ENCODE measurements at places on chromosomes 16 and 17.

DNA sequence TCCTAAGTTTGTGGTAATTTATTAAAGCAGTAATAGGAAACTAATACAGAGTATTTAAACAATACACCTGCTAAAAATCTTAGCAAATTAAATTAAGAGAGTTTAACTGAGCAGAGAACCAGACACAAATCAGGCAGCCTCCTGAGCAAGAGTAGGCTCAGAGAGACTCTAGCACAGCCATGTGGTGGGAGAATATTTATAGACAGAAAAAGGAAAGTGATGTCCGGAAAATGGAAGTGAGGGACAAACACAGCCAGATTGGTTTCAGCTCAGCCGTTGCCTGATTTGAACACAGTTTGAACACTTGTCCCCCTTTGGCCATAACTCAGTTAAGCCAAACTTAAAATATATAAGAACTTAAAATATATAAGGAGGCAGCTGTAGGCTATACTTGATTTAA is 192.6 kb upstream of the PSMD7 start:
- no peaks in the 10 kb centered on the region for H3K4me1 ChIP-seq
- H3K27me3 ChIP-seq: no peaks in the 10 kb centered on the region
- no peak overlapping the region for H3K27ac ChIP-seq
- DNase-seq: no peak

DNA sequence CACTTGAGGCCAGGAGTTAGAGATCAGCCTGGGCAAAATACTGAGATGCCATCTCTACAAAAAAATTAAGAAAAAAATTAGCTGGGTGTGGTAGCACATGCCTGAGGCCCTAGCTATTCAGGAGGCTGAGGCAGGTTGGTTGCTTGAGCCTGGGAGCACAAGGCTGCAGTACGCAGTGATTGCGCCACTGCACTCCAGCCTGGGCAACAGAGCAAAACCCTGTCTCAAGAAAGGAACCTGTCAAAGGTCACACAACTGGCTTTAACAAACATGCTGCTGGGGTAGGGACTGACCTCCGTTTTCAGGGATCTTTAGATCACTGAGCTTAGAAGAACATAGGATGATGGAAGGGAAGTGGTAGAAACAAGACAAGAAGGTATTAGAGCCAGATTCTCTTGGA is 95.0 kb downstream of the IRX3 start:
- peaks cover 6% of the 10 kb centered on the region for H3K27me3 ChIP-seq
- no peaks in the 10 kb centered on the region for H3K36me3 ChIP-seq
- DNase-seq: no peak
- no peak overlapping the region for H3K4me3 ChIP-seq
- H3K4me1 ChIP-seq: no peaks in the 10 kb centered on the region
- no peak overlapping the region for H3K27ac ChIP-seq

GRCh38 chr17:8173056-8173870 is 2.9 kb downstream of the TMEM107 start:
- peak overlapping the region; percentile 97 for H3K27ac ChIP-seq
- no peaks in the 10 kb centered on the region for H3K27me3 ChIP-seq
- peaks cover 38% of the 10 kb centered on the region for H3K4me1 ChIP-seq
- peak; percentile 86 for DNase-seq
- no peak overlapping the region for H3K4me3 ChIP-seq
- no peaks in the 10 kb centered on the region for H3K36me3 ChIP-seq

- no peak overlapping the region for H3K4me3 ChIP-seq
- DNase-seq: no peak
- H3K27ac ChIP-seq: no peak overlapping the region
- H3K27me3 ChIP-seq: no peaks in the 10 kb centered on the region
- H3K36me3 ChIP-seq: no peaks in the 10 kb centered on the region
These were observed 8.9 kb downstream of the LRRC75A start for GRCh38 chr17:16483021-16483645.

DNA sequence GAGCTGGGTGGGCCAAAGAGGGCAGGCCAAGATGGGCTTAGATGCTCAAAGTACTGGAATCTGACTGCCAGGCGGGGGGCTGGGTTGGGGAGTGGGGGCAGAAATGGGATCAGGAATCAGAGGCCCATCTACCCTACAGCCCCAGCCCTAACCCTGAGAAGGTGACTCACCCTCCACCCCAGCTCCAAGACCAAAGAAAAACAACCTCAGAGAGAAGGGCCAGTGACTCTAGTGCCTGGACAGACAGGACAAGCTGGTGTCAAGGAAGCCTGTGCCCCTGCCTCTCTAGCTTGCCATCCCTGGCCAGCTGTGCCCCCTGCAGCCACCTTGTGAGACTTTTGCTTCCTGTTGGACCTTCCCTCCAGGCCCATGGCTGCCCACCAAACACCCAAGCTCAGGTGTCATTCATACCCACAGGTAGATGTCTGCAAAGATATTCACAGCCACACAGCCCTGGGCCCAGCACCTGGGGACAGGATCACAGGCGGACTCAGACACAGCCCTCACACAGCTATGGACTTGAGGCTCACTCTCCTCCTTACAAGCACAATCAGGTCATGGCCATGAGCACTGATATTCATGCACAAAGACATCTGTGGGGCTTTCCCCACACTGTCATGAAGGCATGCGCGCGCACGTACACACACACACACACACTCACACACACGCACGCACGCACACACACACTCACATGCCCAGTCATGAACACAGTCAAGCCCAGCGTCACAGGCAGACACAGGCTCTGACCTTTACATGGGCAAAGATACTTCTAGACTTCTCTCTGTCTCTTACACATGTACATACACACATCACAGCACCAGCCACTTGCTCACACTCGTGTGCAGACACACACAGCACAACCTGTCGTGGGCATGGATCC is 2.8 kb downstream of the WNT3 start:
- peaks cover 29% of the 10 kb centered on the region for H3K27me3 ChIP-seq
- no peaks in the 10 kb centered on the region for H3K36me3 ChIP-seq
- DNase-seq: no peak

- no peaks in the 10 kb centered on the region for H3K27me3 ChIP-seq
- no peak overlapping the region for H3K27ac ChIP-seq
- no peak for DNase-seq
- no peak overlapping the region for H3K4me3 ChIP-seq
- H3K4me1 ChIP-seq: no peaks in the 10 kb centered on the region
These were observed 51.2 kb upstream of the CNTNAP4 start for GRCh38 chr16:76226011-76226410.

GRCh38 chr17:74610108-74610507 is 13.4 kb downstream of the CD300E start:
- H3K27ac ChIP-seq: no peak overlapping the region
- no peak for DNase-seq
- H3K27me3 ChIP-seq: no peaks in the 10 kb centered on the region
- no peaks in the 10 kb centered on the region for H3K36me3 ChIP-seq
- no peak overlapping the region for H3K4me3 ChIP-seq
